ENCODE measurements at places on chromosomes 13 and 19.

DNA sequence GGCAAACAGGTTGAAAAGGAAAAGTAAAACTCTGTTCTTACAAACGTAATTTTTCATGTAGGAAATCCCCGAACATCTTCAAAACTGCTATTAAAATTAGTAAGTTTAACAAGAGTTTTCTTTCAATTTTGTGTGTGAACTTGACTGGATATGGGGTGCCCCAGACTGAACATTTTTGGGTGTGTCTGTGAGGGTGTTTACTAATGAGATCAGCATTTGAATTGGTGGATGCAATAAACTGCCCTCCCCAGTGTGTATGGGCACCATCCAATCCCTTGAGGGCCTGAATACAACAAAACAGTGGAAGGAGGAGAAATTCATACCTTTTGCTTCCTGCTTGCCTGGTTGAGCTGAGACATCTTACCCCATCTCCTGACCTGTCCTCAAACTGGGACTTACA is 11.8 kb downstream of the HAUS8 start:
- DNase-seq, result no peak

- no peak for DNase-seq
Measured at GRCh38 chr13:112431734-112432133, 55.6 kb downstream of the SPACA7 start.

DNA sequence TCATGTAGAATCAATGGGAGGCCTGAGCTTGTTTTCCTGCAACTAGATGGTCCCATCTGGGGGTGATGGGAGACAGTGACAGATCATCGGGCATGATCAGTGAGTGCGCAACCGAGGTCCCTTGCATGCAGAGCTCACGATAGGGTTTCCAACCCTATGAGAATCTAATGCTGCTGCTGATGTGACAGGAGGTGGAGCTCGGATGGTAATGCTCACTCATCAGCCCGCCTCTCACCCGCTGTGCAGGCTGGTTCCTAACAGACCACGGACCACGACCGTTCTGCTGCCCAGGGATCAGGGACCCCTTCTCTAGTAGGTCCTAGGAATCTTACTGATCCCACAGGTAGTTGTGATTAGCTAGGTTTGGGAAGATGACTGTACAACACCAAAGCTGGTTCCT is 23.5 kb upstream of the GARRE1 start:
- no peak for DNase-seq

DNA sequence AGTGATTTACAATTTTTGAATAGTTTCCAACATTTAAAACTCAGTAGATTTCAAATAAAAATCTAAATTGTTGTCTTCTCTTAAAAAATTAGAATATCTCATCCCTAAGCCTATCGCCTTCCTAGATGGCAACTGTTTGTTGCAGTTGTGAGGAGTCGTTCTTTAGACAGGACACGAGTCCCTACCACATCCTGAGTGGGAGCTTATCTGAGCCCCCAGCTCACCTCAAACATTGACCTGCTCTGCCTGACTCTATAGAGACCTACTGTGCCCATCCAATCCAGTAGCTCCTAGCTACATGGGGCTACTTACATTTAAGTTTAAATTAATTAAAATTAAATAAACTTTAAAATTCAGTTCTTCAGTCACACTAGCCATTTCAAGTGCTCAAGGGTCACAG is 434.7 kb downstream of the FOXO1 start:
- no peak for DNase-seq

- DNase-seq, result no peak
Measured at GRCh38 chr19:27679905-27680304, 1533.0 kb downstream of the UQCRFS1 start.

GRCh38 chr13:48570216-48570828 is 37.4 kb upstream of the RCBTB2 start:
- no peak for DNase-seq

DNA sequence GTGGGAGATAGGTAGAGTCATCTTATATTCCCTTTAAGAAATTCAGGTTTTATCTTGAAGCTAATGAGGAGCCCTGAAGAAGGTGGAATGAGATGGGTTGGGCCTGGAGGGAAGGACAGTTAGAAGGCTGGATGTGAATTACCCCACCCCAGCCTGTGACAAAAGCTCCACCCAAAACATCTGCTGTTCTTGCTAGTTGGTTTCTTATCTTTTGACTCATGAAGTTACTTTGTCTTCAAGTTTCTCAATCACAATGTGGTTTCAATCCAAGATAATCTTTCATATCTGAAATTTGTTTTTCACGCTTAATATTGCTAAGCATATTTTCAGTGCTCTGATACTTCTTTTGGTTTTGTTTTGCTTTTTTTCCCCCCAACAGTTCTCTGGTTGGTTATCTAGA is 38.3 kb upstream of the HMGB1 start:
- no peak for DNase-seq

- DNase-seq, result no peak
Measured at GRCh38 chr19:1259206-1259875, 9.8 kb upstream of the CIRBP start.

- no peak for DNase-seq
Measured at GRCh38 chr13:25581351-25581750, 209.6 kb downstream of the ATP8A2 start.

DNA sequence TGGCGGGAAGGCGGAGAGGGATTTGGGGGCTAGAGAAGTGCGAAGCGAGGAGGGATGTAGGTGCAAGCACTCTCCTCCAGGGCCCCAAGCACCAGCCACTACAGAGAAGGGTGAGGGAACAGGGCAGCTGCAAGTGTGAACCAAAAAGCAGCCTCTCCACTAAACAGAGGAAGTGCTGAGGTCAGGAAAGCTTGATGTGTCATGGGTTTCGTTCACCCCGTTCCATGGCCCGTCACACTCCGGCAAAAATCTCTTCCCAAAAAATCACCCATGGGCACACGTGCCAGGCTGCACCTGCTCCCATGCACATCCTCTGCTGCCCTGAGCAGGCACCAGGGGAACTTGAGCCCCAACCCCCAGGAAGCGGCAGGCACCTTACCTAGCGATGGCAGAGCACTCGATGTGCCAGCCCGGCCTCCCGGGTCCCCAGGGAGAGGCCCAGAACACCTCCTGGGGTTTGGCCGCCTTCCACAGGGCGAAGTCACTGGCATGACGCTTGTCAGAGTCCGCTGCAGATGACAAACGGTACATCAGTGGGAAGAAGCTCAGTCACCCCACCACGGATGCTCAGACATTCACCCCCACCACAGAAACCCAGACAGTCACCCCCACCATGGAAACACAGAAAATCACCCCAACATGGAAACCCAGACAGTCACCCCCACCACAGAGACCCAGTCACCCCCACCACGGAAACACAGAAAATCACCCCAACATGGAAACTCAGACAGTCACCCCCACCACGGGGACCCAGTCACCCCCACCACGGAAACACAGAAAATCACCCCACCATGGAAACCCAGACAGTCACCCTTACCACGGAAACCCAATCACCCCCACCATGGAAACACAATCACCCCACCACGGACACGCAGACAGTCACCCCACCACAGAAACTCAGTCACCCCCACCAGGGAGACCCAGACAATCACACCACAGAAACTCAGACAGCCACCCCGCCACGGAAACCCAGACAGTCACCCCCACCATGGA is 29.0 kb downstream of the CARS2 start:
- no peak for DNase-seq

DNA sequence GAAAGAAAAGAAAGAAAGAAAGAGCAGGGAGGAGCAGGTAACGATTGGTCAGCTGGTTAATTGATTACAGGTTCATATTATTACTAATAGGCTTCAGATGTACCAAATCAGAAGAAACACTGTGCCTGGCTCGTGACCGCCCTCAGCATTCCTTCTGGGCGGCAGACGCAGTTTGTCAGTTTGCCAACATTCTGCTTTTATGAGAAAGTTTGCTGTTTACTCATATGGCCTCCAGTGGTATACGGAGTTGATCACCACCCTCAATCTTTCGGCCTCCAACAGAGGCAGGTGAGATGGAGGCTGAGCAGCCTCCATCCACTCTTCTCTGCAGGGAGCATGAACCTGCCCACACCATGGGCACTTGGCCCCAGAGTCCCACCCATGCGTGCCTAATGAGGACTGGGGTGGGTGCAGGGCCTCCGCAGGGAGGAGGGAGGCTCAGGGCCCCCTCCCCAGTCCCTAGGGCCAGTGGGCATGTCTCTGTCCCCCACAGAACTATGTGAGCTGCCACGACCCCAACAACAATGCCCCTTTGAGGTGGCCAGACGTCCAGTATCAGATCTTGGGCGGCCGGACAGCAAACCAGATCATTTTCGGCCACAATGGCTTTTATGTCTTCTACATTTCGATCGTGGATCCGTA is 8.8 kb downstream of the PRR22 start:
- DNase-seq, result no peak
